ENCODE measurements at places on chromosomes 7 and 10.
A peak's percentile ranks its signal among the peaks of the same experiment; 100 is the strongest.

- no peak for DNase-seq
Observed at GRCh38 chr10:123093489-123093888, 42.3 kb upstream of the HMX3 start.

- no peak for DNase-seq
Observed at GRCh38 chr7:20350996-20351692, 20.4 kb downstream of the ITGB8 start.

- no peak for DNase-seq
Observed at GRCh38 chr10:60414877-60415585, 25.4 kb upstream of the ANK3 start.

- DNase-seq = peak; percentile 19
Observed at GRCh38 chr7:21355406-21355874, 72.4 kb upstream of the SP4 start.

GRCh38 chr7:94223375-94224084, 171.2 kb upstream of the COL1A2 start:
- no peak for DNase-seq

DNA sequence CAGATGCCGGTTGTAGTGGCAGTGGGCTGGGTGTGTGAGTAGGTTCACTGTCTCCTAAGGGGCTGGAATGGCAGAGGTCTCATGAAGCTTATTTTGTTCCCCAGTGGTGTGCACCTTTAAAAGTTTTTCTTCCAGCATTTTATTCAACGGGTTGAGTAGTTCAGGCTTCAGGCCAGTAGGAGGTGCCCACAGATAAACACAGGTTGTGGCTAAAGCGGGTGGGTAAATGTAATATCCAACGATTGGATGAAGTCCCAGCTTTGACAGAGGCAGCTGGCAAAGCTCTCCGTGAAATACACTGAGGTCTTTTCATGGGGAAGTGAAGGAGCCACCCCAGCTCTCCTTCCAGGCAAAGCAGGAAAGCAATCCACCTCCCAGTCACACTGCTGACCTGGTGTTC, 339.8 kb upstream of the LRRTM3 start:
- DNase-seq = no peak

GRCh38 chr10:48880016-48880705, 59.5 kb downstream of the LRRC18 start:
- no peak for DNase-seq

DNA sequence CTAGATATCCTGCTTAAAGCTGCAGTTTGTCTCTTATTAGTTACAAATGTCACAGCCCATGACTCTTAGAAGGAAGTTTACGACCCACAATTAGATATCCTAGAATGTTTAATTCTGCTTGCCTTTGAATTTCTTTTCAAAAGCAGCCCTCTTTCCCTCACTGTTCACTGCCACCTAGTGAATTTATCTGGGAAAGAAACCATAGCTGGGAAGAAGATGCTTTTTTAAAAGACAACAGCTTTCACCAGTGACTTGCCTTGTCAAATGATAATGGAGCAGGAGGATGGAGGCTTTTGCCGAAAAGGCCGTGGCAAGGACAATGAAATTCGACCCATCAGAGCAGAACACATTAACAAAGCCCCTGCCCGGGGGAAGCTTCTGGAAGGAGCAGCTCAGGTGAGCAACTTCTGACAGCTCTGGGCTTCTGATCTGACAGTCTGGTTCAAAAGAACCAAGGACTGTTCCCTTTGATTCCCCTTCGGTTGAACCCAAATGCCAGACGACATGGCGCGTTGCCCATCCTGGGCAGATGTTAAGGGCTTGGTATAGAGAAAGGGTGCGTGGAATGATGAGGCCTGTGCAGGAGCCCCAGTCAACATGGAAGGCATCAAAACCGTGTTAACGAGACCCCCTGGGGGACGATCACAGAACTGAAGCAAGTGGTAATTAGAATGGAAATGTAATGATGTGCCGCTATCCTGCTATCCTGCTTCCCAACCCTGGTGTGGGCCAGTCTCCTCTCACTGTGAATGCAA, 236.8 kb downstream of the FRMD4A start:
- no peak for DNase-seq

- no peak for DNase-seq
Observed at GRCh38 chr7:135678612-135679575, 16.6 kb downstream of the STMP1 start.

DNA sequence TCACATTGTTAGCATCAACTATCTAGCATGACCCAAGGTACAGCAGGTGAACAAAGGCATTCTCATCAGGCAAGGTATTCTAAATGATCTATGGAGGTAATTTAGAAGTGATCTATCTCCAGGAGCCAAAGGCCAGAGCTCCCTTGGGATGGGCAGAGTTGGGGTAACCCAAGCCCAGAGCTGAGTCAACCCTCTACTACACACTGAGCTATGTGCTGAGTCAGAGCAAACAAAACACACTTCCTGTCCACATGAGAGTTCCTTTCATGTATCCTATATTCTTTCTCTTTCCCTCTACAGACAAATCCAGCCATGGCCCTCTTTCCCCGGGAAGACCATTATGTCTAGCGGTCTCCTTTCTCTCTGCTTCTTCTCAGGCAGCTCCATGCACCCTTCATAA, 68.2 kb upstream of the AGK start:
- DNase-seq = no peak

GRCh38 chr10:75098902-75099673, 12.4 kb upstream of the SAMD8 start:
- DNase-seq = no peak

DNA sequence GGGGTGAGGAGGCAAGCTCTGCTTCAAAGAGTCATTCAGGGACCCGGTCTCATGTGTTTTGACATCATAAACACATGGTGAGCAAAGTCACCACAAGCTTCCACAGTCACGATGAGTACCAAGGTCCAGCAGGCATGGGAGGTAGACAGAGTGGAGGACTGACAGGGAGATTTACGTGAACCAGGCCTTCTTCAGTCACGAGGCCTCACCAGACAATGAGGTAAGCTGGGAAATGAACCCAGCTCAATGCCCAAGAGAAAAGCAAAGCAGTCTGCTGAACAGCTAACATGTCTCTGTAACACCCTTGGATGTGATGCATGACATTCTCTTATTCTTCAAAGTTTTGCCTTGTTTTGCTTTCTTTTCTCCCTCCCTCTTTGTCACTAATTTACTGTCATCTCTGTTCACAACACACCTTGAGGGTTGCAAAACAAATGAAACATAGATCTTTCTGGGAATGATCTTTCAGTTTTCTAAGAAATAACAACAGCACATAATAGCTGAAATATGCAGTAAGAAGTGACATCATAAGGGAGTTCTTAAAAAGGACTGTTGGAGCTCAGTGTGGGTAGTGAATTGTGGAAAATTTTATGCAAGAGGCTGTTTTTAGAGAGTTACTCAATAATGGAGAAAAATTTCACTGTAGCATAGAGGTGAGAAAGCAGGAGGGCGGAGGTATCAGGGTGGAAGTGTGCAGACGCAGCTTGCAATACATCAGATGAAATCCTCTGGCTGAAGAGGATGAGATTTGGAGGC, 9.0 kb downstream of the PPP1R17 start:
- no peak for DNase-seq

GRCh38 chr7:101608772-101609713, 20.1 kb downstream of the MYL10 start:
- no peak for DNase-seq

DNA sequence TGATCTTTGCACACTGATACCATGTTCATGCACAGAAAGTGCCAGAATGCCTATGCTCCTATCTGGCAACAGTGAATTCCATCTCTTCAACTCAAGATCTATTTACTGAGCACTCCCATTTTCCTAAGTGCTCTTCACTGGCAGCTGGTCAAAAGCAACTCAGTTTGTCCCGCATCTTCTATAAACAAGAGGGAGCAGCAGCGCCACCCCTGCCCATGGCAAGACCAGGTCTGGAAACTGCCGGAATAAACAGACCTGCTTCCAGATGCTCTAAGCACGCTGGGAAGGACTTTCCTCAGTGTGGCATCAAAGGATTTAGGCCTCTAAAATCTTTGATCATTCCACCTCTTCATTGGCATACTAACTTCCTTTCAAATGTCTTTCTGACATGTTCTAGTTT, 104.4 kb upstream of the MACROH2A2 start:
- DNase-seq = no peak

DNA sequence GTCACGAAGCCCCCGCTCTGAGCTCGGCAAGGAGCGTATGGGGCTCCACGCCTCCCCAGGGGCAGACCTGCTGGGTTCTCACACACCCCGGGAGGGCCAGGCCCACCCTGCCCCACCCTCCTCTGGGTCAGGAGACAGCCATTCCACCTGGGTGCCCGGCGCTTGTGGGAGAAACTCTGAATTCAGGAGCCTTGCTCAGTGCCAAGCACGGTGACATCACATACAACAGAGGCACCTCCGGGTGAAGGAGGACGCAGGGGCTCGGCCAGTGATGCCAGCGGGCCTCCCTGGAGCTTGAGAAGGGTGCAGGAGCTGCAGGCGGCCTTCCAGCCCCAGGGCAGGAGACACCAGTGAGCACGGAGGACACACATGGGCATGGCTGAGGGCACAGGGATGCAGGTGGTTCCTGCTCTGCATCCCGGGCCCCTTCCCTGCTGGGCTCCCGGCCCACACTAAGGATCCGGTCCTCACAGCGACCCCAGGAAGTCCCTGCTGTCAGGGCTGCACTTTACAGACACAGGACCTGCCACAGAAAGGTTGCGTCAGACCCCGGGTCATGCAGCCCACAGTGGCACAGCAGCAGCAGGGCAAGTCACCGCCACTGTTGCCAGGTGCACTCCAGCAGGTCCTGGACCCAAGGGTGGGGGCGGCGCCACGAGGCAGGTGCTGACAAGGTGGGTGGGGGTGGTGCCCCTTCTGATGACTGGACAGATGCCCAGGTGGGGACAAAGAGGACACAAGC, 108.0 kb downstream of the MAD1L1 start:
- DNase-seq = no peak

DNA sequence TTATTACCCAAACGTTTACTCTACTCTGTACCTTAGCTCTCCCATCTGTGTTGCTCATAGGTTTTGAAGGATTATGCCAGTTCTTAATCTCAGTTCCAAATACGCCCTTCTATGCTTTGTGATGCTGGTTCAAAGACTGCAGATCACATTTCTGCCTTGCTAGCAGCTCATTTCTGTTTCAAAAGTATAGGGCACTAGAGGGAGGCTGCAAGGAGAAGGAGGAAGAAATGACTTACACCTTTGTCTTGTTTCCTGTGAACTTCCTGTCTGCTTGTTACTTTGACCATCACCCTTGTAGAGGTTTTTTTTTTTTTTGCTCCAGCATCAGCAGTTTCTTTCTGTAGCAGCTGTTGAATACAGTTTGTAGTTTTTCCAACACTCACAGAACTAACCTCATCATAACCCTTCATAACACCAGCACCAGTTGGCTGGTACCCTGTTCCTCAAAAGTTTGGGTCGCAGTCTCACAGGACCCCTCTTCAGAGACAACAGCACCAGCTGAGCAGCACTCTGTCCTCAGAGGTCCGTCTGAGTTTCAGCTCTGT, 16.5 kb downstream of the SLK start:
- no peak for DNase-seq

- no peak for DNase-seq
Observed at GRCh38 chr10:29512425-29512974, 122.3 kb downstream of the SVIL start.

DNA sequence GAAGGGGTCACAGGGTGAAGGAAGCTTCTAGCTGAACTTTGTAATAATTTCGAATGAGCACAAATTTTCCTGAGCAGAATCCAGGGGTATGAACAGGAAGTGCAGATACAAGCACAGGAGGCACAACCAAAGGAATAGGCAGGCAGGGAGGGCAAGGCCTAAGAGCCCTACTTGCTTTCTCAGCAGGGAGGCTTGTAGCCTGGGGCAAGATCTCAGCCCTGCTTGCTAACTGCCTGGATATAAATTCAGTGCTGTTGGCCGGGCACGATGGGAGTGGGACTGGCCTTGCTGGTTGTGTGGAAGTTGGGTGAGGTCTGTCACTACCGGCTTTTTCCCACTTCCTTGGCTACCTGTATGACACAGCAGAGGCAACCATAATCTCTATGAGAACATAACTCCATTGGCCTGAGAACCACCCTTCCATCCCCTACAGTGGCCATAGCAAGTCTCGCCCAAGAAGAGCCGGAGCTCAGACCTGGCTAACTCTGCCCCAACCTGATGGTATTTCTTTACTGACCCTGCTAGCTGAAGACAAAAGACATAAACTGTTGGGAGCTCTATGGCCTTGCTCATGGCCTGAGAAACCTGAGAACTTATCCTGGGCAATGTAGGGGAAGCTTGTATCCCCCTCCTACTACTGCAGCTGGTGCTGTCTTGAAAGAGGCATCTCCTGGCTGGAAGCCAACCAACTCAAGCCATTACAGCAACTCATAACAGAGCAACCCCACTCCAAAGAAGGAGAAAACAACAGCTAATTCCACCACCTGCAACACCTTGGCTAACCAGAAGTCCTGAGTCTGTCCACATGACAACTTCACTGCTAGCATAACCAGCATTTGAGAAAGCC, 27.6 kb downstream of the CLDN12 start:
- no peak for DNase-seq

DNA sequence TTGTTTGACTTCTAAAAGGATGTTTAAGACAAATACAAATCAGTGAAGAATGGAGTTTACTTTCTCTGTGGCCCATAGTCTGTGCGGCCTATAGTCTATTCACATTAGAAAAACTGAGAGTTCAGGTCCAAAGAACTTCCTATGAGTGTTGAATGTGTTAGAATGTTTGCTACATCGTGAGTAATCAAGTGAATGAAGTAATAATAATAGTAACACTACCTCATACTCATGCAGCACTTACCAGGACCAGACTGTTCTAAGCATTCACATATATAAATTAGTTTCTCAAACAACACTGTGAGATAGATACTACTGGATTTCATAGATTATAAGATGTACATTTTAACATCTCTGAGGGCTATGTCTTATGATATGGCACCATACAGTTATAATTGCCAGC, 70.4 kb downstream of the RALA start:
- no peak for DNase-seq

DNA sequence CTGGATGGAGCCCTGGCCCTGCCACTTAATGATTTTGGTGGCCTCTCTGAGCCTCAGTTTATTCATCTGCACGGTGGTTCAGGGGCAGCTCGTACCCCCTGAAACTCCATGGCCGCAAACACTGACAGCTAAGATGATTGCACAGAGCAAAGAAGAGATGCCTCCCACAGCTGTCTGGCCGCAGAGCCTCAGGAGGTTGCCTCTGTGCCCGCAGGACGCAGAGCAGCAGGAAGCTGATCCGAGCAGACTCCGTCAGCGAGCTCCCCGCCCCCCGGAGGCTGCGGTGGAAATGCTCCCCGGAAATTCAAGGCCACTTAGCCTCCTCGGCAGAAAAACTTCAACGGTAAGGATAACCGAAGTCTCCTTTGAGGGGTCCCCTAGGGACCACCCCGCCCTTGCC, 30.2 kb upstream of the C10orf53 start:
- no peak for DNase-seq

GRCh38 chr10:131668903-131669302, 231.9 kb upstream of the PPP2R2D start:
- DNase-seq = no peak

- no peak for DNase-seq
Observed at GRCh38 chr7:112876877-112877276, 86.7 kb upstream of the TMEM168 start.

All from stimulated activated CD8-positive, alpha-beta memory T cell treated with anti-CD3 and anti-CD28 coated beads, Interleukin-15, amount 100 ng/mL, for 1 hour (primary cell).